ENCODE measurements at places on chromosomes 1 and 21. TPM values are rescaled to one million over a fixed set of nuclear protein-coding genes. Genes with fewer than 3 reads are reported as not detected.

CD244 gene
- total RNA-seq = not detected

LRRC3 gene
- 0.12 TPM for total RNA-seq

MAP3K7CL gene
- total RNA-seq = 38.0 TPM

AQP10 gene
- total RNA-seq = 0.12 TPM

KLF17 gene
- 0.23 TPM for total RNA-seq

TMEM79 gene
- total RNA-seq = 1.4 TPM

NMNAT1 gene
- total RNA-seq = 12.3 TPM

LCK gene
- not detected for total RNA-seq

OR10T2 gene
- not detected for total RNA-seq

RPE65 gene
- total RNA-seq = not detected

NHLH1 gene
- not detected for total RNA-seq

KCNJ9 gene
- under 0.01 TPM for total RNA-seq

LRRC39 gene
- 0.12 TPM for total RNA-seq

KRTAP21-2 gene
- not detected for total RNA-seq

MTARC1 gene
- total RNA-seq = 0.75 TPM

XCL2 gene
- total RNA-seq = not detected

CELA2B gene
- not detected for total RNA-seq

MNDA gene
- total RNA-seq = not detected

SAMD11 gene
- total RNA-seq = 4.4 TPM

SLC44A5 gene
- under 0.01 TPM for total RNA-seq

DCST1 gene
- not detected for total RNA-seq

OR10Z1 gene
- total RNA-seq = not detected

PGBD2 gene
- total RNA-seq = 7.5 TPM

DEGS1 gene
- total RNA-seq = 45.7 TPM

SELL gene
- not detected for total RNA-seq

ACKR1 gene
- total RNA-seq = not detected

HSD3B2 gene
- not detected for total RNA-seq

HSPA6 gene
- 0.75 TPM for total RNA-seq

VPS26C gene
- 48.6 TPM for total RNA-seq

PTPRU gene
- 7.2 TPM for total RNA-seq

Data from smooth muscle cell of the coronary artery (primary cell).